Activated T-cell treated with anti-CD3 and anti-CD28 coated beads, Interleukin-2, amount 50 U/mL, for 4 hours (primary cell): ENCODE measurements at places on chromosomes 11 and 22. TPM values are rescaled to one million over a fixed set of nuclear protein-coding genes. Genes with fewer than 3 reads are reported as not detected.

Gene SLC22A8
- total RNA-seq, result not detected

Gene KRTAP5-9
- total RNA-seq, result not detected

Gene MAPK8IP1
- 0.87 TPM for total RNA-seq

Gene OR2AT4
- total RNA-seq, result not detected

GRCh38 chr11:120759046-120759445 is 247.5 kb downstream of the GRIK4 start:
- DNase-seq, result no peak

GRCh38 chr11:85698195-85698594 is 12.2 kb upstream of the CCDC89 start:
- DNase-seq, result no peak

DNA sequence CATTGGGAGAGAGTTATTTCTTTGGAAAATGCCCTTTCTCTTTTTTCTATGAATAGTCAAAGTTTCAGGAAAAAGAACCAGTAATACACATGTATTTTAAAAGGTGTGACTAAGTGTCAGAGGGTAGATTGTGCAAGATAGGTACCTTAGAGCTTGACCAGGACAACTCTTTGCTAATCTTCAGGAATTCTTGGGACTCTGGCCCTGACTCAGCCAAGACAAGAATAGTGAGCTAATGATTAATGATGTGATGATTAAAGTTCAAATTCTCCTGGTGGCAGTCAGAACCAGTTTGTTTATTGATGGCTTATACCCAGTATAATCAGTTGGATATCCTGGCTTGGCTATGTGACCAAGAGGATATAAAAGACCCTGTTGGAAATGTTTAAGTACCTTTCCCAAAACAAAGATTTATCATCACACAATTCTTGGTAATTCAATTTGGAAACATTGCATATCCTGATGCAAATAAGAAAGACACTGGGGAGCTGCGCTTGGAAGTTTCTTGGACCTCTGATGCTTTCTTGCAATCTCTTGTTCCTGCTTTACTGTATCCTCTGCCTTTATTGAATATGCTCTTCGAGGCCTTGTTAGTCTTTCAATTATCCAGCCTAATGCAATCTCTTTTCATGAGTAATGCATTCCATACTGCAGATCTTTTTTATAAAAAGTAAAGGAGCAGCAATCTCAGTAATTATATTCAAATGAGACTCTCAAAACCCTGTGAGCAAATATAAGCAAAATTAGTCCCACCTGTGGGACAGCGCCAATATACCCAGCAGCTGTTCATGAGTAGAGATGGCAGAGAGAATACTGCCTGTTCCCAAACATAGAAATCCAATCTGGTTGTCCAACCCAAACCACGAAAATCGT is 48.0 kb upstream of the CEP126 start:
- DNase-seq, result no peak

- no peak for DNase-seq
Observed at GRCh38 chr22:30270832-30271231, 4.2 kb upstream of the OSM start.

DNA sequence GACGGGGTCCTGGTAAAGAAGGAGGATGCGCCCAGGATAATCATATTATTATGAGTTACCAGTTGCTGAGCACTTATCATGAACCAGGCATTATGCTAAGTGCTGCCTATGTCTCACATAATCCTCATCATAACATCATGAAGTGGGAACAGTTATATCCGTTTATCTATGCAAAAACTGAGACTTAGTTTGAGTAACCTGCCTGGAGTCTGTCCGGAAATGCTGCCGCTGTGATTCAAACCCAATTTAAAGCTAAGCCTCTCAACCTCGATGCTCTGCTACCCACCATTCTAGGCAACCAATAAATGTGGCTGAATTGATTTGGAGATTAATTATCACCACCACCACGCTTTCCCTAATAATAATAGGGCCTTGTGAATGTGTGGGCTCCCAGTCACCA is 111.5 kb upstream of the CLMP start:
- DNase-seq, result no peak

DNA sequence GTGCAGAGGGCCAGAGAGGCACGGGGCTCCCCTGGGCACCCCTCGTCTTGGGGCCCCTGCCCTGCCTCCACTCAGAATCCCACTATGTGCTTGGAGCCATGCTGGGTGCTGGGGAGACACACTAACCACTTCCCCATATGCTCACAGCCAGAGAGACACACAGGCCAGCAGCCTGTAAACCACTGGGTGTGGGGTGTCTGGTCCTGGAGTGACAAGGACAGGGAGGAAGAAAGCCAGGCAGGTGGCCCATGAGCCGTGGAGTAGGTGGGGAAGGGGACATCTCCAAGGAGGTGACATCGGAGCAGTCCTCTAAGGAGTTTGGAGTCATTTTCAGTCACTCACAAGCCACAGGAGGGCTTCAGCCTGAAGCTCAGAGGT is 58.9 kb downstream of the CDKN1C start:
- no peak for DNase-seq

DNA sequence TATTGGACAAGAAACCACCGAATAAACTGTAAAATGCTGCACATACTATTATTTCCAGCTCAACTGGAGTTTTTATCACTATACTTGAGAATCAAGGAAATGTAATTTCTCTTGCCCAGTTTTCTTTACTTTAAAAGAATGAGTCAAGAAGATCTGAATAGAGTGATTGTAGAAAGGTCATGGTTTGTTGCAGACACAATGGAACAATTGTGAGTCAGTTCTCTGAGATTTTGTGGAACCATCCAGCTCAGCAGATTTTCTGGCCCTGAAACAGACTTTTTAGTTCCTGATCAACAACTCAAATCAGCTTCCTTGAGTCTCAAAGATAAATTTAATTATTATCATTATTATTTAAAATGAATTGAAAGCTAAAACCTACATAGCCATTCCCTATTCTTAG is 1.3 kb downstream of the TCN1 start:
- DNase-seq, result no peak

- DNase-seq, result no peak
Observed at GRCh38 chr11:20661445-20661844, 7.9 kb upstream of the NELL1 start.

DNA sequence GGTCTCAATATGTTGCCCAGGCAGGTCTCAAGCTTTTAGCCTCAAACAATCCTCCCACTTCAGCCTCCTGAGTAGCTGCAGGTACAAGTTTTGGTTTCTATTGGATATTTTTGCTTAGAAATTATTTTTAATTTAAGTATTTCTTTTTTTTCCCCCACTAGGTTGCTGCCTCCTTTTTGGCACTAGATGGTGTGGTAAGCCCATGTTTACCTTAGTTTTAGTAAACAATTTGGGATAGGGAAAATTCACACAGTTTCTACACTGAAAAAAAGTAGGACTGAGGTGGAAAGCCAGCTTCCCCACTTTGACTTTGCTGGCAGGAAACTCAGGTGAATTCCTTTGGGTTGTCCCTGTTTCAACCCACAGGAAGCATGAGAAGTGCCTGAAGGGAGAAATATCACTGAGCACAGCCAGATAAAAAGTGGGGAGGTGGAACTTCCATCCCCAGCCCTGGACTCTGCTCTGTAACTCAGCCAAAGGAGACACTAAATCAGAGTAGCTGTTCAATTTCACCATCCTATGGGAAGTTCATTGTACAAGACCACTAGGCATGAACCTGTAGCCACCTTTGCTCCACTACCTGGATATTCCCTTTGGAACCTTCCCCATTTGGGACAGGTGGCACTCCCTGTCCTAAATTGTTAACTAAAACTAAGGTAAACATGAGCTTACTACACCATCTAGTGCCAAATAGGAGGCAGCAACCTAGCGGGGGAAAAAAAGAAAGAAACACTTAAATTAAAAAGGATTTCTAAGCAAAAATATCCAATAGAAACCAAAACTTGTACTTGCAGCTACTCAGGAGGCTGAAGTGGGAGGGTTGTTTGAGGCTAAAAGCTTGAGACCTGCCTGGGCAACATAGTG is 154.4 kb upstream of the FAT3 start:
- no peak for DNase-seq

DNA sequence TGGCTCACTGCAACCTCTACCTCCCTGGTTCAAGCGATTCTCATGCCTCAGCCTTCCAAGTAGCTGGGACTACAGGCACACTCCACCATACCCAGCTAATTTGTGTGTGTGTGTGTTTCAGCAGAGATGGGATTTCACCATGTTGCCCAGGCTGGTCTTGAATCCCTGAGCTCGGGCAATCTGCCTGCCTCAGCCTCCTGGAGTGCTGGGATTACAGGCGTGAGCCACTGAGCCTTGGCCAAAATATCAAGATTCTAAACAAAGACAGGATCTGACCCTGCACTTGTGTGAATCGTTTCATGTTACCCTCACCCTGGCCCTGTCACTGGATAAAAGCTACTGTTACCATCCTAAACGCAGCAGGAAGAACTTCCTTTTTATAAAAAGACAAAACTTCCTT is 15.6 kb upstream of the THY1 start:
- DNase-seq, result no peak

DNA sequence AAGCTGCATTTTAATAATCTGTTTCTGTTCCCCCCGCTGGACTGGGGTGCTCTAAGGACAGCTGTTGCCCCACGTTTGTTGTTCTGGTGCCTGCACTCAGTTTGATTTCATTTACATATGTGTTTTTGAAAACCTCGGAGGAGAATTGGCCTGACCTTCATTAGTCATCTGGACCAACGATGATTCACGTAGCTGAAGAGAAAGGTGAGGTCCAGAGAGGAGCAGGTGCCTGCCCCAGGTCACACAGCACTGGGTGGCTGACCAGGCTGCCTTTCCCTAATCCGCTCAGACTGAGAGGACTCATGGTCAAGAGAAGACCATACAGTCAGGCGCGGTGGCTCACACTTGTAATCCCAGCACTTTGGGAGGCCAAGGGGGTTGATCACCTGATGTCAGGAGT is 3.8 kb downstream of the CSDC2 start:
- no peak for DNase-seq

GRCh38 chr22:35476341-35476740 is 64.3 kb upstream of the RASD2 start:
- no peak for DNase-seq

- no peak for DNase-seq
Observed at GRCh38 chr22:38777087-38777671, 16.8 kb downstream of the DNAL4 start.

GRCh38 chr11:62242021-62242420 is at the start of gene SCGB1D2:
Gene SCGB1D2, plus strand, starts transcription at chr11:62242239. Its CDS starts 69 bp downstream, at chr11:62242308.
- DNase-seq, result no peak

DNA sequence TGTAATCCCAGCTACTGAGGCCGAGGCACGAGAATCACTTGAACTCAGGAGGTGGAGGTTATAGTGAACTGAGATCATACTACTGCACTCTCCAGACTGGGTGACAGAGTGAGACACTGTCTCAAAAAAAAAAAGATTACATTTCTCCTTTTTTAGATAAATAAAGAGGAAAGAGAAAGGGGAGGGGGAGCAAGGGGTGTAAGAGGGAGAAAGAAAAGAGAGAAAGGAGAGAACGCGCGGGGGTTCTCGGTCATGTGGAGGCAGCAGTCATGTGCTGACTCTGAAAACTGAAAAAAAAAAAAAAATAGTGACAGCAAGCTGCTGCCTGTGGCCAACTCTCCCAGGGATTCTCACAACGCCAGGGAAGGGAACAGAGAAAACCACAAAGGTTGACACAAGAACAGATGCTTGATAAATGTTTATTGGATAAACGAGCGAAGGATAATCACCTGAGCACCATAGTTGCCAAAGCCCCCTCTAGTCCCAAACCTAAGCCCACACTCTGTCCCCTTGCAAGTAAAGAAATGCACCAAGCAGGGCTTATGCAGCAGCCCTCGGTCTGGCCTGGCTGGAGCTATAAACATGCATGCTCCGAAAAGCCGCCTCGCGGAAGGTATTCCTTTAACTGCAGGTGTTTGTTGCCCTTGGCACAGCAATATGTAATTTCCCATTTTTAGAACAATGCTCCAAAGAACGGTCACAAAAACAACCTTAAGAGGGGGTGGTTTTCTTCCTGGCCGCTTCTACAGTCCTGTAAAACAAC is 14.5 kb downstream of the SCGB1A1 start:
- DNase-seq, result no peak

GRCh38 chr22:37386441-37386840 is 40.8 kb downstream of the ELFN2 start:
- DNase-seq, result no peak

DNA sequence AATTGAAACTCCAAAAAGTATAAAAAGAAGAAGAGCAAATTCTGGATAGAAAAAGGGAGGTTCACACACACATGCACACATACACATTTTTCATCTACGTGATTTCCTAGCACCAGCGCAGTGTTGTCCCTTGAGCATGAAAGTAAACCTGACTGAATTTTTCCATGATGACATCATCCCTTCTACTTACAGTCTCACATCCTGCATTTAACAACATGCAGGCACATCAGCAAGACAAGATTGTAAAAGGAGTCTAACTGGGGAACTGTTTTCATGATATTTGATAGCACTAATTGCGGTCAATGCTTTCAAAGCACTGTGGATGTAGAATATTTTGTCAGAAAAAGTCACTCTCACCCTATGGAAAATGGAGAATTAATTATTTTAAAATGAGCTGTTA is 36.6 kb downstream of the GAS2 start:
- no peak for DNase-seq

DNA sequence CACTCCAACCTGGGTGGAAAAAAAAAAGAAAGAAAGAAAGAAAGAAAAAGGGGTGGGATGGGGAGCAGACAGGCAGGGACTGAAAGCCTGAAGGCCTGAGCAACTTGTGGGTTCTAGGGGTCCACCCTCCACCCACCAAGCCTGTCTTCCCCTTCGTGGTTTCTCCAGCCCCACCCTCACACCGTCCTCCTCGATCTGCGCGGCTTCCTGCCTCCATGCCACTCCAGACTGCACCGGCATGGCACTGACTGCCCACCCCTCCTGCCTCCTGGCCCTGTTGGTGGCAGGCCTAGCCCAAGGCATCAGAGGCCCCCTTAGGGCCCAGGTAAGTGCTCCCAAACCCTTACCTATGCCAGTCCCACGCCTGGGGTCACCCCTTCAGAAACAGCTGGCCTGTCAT is at the start of gene CTSW:
TSS of gene CTSW (plus strand) at position 221 of the 400 bp plus-strand sequence. CDS start at position 239, 18 bp downstream.
- DNase-seq, result no peak
